T-helper 9 cell (primary cell): ENCODE measurements at places on chromosomes 11 and 22.

GRCh38 chr11:31655483-31655882, 145.9 kb downstream of the ELP4 start:
- DNase-seq: no peak

GRCh38 chr11:1241706-1242105, 18.8 kb downstream of the MUC5B start:
- DNase-seq: no peak

DNA sequence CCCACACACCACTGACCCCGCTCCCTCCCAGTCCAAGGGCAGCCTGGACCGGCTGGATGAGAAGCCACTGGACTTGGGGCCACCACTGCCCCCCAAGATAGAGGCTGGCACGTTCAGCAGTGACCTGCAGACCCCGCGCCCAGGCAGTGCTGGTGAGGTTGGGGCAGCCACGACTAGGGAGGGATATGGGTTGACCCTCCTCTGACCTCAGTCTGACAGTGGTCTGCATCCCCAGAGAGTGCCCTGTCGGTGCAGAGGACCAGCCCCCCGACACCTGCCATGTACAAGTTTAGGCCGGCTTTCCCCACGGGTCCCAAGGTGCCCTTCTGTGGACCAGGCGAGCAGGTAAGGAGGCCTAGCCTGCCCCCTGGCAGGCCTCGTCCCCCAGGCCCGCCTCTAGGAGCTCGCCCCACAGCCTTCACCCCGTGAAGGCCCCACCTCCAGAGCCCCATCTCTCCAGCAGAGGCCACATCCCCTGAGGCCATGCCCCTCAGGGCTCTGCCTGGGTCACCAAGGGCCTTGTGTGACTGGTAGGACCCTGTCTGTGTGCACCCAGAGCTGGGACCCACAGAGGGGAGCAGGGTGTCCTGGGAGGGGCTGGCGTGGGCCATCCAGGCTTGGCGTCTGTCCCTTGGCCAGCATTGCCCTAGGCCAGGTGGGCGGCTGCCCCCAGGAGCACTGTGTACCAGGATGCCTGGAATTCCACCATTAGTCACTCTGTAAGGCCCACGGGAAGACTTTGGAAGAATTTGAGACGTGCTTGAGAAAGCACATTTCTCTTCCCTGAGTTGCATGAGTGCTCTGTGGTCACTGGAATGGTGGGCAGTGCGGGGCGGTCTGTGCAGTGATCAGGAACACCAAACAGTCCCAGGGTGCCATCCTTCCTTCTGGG, 9.4 kb downstream of the CCDC188 start:
- no peak for DNase-seq

GRCh38 chr11:124481365-124482323, 36.1 kb upstream of the OR8B8 start:
- no peak for DNase-seq

- DNase-seq: no peak
Observed at GRCh38 chr11:104957280-104957679, 11.1 kb downstream of the CASP4 start.

- no peak for DNase-seq
Observed at GRCh38 chr11:44537679-44538078, 27.8 kb upstream of the CD82 start.

- DNase-seq: no peak
Observed at GRCh38 chr11:129144256-129144655, 47.9 kb downstream of the ARHGAP32 start.

DNA sequence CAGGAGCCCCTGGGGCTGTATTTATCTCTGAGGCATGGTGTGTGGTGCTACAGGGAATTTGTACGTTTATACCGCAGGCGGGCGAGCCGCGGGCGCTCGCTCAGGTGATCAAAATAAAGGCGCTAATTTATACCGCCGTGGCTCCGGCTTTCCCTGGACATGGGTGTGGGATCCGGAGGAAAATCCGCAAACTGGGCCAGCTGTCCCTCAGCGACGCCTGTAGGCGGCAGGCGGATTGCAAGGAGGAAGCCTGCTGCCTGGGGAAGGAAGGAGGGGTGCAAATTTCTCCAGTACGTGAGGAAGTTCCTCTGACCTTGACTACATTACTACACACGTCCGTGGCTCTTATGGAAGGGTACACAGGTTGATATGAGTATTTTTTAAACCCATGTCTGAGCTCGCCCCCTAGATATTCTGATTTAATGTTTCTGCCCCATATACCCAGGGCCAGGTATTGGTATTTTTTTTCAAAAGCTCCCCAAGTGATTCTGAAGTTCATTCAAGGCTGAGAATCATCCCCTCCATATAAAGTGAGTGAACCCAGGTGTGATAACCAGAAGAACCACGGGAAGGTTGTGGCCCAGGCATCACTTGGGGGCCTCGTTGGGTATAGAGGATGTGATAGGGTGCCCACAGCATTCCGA, 2.8 kb downstream of the MYOD1 start:
- DNase-seq: no peak

GRCh38 chr22:39290724-39291161, 28.7 kb downstream of the RPL3 start:
- DNase-seq: no peak
